ENCODE measurements at places on chromosomes 6 and 20.

- peak; percentile 76 for DNase-seq
Observed at GRCh38 chr20:62704341-62704948, 4.2 kb upstream of the NTSR1 start.

DNA sequence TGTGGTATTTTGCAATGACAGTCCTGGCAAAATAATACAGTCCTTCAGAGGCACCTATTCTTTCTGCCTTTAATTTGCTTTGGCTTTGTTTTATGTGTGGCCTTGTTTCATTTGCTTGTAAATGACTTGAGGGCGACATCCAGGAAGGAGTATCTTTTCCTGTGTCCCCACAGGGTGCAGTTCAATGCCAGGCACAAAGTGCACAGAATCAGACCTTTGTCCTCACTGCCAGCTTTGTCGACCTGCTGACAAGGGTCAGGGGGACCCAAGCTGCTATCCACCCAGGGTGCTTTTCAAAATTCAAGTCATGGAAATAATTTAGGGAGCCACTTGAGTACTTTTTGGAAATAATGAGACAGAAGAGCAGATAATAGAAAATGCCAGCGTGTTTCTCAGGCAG is 37.0 kb upstream of the CDKN1A start:
- DNase-seq = no peak

DNA sequence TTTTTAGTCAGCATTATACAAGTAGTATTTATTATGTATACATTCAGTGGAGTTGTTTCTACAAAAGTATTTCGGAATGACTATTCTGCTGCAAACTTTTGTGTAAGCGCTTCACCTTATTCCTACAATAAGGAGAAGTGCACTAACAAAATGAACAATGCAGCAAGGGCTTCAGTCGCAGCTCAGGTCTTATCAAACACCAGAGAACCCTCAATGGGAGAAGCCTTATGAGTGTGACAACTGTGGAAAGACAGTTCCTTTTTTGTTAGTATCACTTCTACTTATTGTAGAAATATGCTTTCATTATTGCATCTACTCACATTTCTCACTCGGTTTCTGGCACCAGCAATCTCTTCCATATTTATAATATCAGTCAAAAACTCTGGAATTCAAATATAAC is 18.8 kb downstream of the ZKSCAN3 start:
- no peak for DNase-seq

- no peak for DNase-seq
Observed at GRCh38 chr20:34689486-34689885, 12.6 kb upstream of the PIGU start.

DNA sequence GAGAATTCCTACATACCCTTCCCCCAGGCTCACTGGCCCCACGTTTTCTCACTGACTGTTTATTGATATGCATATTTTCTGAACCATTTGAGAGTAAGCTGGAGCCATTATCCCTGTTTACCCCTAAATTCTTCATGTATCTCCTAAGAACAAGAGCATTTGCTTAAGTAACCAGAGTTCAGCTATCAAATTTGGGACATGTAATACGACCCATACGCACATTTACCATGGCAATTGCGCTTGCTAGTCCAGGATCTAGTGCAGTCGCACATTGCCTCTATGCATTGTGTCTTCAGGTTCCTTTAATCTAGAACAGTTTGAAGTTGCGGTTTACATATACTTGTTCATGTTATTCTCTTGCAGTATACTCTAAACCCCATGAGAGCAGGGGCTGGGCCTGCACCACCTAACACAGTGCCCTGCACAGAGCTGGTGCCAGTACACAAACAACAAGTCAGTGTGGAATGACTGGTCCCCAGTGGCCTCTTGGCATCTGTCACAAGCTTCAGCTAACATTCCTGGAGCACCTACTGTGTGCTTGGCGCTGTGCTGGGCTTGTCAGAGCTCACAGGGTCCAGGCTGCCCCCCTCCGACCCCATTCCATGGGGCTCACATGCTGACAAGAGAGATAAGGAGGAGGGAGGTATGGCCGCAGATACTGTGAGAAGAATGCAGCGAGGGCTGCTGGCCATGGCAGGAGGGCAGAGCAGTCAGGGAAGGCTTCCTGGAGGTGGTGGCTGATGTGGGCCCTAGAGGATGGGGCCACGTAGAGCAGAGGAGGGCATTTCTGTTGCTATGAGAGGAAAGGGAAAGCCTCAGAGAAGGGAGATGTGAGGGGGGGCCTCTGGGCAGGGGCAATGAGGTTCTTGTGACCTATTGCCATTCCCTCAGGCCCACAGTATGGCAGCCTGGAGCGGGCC is 28.1 kb downstream of the SPDEF start:
- no peak for DNase-seq

DNA sequence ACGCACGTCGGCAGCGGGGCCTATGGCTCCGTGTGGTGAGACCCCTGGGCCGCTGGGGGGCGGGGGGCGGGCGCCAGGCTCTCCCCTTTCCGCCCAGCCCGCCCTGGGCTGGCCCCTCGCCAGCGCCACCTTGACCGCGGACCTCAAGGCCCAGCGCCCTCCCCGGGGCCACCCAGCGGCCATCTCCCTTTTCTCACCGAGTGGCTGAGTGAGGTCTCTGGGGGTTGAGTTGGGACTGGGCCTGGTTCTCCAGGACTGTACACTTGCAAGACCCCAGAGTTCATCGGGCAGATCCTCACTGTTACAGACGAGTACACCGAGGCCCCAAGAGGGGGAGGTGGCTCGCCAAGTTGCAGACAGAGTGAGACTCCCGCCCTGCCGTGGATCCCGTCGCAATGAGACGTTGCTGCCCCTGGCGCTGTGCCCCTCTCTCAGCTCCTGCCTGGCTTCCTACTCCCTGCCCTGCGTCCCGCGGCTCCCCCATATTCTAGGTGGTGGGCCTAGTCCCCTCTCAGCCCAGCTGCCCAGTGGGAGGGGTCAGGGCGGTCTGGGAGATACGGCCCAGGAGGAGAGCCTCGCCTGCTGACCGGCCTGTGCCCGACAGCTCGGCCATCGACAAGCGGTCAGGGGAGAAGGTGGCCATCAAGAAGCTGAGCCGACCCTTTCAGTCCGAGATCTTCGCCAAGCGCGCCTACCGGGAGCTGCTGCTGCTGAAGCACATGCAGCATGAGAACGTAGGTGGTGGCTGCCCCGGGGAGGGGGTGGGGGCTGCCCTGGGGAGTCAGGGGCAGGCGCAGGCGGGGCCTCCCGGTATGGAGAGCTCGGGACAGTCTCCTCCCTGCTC is 576 bp downstream of the MAPK13 start:
- DNase-seq = no peak

- DNase-seq = no peak
Observed at GRCh38 chr6:72653026-72653425, 31.2 kb downstream of the KCNQ5 start.

GRCh38 chr20:61786230-61786629 is 279.5 kb downstream of the TAF4 start:
- DNase-seq = no peak

- DNase-seq = no peak
Observed at GRCh38 chr20:31869942-31870725, at the start of the genes DUSP15 and TTLL9. TSS of gene DUSP15 (minus strand) at chr20:31870527. CDS start at chr20:31870337, 190 bp downstream. TSS of gene TTLL9 (plus strand) at chr20:31870634. CDS start at chr20:31871127, 493 bp downstream.

DNA sequence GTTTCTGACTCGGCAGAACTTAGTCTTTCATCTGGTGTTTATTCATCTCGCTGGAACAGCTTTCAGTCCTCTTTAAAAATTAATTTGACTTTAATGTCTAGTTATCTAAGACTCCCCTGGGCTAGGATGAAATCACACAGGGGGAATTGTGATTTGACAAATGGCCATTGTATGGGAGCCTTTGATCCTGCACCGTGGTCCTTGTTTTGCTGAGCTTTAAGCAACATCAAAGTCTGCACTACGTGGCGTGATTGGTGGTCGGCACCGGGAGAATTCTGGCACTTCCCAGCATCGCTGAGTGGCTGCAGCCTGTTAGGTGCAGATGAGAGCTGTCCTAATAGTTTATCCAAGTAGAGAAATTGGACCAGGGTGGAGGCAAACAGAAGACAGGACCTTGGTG is 146.9 kb downstream of the TBC1D7 start:
- DNase-seq = no peak

GRCh38 chr6:101117393-101118135 is 236.4 kb upstream of the ASCC3 start:
- DNase-seq = no peak

- peak; percentile 76 for DNase-seq
Observed at GRCh38 chr20:17562804-17563305, 7.0 kb upstream of the DSTN start.

- no peak for DNase-seq
Observed at GRCh38 chr6:40794586-40794985, 207.4 kb upstream of the LRFN2 start.

DNA sequence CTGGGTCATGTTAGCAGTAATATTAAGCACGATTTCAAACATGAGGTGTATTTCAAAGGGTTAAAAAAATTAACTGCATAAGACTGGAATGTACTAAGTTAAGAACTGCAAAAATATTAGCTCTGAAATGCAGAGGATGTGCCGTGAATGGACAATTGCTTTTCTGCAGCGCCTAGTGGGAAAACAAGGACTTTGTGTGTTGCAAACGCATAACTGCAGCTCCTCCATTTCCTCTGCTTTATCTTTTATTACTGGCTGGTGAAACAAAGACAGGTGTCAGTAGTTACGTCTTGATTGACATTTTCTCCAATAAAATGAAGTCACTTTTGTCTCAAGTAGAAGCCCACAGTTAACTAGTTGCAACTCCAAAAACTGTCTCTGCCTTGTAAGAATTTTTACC is 1.7 kb downstream of the PDE7B start:
- no peak for DNase-seq

DNA sequence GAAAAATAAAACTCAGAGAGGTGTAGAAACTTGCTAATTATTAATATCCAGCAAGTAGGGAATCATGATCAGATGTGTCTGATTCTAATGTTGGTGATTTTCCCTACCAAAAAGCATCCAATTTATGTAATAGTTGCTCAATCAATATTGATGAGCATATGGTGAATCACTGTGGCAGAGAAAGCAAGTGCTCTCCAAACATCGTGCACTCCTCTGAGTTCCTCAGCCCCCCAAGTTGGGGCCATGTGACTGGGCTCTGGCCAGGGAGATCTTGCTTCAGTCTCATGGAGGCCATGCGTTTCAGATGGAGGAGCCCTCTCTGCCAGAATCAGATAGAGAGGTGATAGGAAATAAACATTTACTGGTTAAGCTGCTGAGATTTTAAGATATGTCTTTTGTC is 133.2 kb upstream of the LY86 start:
- no peak for DNase-seq

DNA sequence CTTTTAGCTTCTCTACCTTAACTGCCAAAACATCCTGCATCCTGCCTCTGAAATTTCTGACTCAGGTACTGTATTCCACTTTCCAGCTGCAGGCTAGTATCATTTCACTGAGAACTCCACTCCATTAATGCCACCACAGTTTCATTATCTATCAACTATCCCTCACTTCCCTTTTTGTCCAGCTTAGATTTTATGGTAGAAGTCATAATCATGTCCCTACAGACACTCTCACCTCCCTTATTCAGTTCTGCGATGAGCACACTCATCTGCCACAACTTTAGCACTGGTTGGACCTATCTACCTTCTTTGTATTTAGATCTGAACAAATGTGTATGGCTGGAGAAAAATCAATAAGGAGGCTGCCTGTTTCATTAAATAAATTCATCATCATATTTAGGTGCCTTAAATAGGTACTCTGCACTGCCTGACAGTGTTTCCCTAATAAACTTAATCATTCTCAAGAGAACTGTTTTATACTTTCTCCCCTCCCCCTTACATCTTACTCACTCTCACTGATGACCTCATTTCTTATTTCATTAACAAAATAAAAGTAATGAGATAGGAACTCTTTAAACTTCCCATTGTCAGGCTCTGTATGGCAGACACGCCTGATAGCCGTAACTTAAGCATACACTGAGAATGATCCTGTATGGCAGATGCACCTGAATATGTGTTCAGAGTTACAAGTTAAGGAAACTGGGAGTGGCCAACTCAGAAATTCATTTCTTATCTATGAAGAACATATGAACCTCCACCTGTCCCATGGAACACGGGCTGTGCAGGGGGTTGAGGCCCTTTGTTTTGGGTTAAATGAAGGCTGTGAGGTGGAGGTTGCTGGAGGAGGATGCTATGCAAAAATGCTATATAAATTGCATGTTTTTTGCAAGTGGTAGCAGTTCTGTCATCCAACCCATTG is 95.3 kb upstream of the MAN1A1 start:
- no peak for DNase-seq

GRCh38 chr20:26154224-26154623 is 457.6 kb upstream of the ZNF337 start:
- DNase-seq = no peak

- DNase-seq = no peak
Observed at GRCh38 chr6:125246566-125246965, 55.2 kb downstream of the HDDC2 start.

GRCh38 chr6:41504466-41505121 is 41.6 kb upstream of the FOXP4 start:
- no peak for DNase-seq

GRCh38 chr6:42762426-42762859 is 16.5 kb upstream of the TBCC start:
- DNase-seq = no peak

DNA sequence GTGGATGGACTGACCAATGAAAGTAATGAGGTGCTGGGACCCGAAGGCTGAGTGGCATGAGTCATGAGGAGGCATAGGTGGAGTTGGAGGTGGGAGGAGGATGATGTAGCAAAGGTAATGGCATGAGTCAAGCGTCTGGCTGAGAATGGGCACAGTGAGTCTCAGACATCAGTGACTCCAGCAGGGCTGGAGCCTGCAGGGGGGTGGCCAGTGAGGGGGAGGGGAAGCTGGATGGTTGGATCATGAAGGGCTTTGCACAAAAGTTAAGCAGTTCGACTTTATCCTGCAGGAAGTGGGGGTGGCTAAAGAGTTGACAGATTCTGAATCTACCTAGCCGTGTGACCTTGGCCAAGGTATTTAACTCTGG is 99.0 kb upstream of the IYD start:
- peak; percentile 80 for DNase-seq

GRCh38 chr6:80466981-80467380 is 360.5 kb downstream of the BCKDHB start:
- peak; percentile 76 for DNase-seq

- no peak for DNase-seq
Observed at GRCh38 chr20:51796340-51796739, 6.0 kb downstream of the SALL4 start.

GRCh38 chr6:667253-667927 is 10.5 kb upstream of the HUS1B start:
- no peak for DNase-seq

DNA sequence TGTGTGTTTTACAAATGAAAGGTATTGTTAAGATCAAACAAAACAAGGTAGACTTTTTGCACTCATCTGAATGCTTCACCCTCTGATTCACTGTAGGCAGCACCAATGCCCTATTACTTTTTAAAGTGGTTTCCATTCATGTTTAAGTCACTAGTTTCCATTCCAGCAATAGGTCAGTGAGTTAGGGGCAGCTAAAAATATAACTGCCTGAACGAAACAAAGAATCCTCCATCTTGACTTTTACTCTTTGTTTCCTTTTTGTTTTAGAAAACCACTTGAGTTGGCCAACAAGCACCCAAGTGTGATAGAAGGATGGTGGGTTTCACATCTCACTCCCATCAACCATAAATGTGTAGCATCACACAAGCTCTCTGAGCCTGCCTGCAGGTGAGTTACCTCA is 25.5 kb downstream of the CLIC5 start:
- no peak for DNase-seq

Data from skeletal muscle cell (primary cell).